ENCODE measurements at places on chromosomes 11 and 22.
A peak's percentile ranks its signal among the peaks of the same experiment; 100 is the strongest.

DNA sequence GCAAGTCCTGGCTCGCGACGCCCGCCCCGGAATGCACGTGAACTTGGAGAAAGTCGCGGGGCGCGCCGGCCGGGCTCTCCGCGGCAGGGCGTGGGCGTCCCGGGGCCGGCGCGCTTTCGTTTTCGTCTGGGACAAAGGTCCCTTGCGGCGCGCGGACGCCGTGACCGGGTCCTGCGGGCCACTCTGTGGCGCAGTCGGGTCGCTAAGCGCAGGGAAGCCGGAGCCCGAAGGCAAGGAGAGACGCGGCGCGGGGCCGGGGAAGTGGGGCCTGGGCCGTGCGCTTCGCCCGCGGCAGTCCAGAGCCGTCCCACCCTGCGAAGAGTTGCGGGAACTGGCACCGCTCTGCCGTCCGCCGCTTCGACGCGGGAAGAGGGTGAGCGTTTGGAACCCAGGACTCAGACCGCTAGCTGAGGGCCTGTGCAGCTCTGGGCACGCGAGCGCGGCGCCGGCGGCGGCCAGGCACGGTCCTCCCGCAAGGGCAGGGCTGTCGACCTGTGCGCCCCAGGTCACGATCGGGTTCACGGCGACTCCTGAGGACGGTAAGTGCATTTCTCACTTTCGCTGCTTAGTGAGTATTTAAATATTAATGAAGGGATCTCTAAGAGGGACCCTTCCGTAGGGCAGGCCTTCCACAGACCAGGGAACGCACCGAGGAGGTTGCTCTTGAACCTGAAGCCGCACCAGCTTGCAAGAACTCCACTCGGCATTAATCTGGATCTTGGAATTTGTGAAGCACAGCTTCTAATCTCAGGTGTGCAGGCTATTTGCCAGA lies 78.0 kb upstream of the PPARA start:
- no peak for DNase-seq
- peaks cover 57% of the 10 kb centered on the region for H3K4me1 ChIP-seq
- H3K27me3 ChIP-seq = no peaks in the 10 kb centered on the region
- peak overlapping the region; percentile 96 for H3K27ac ChIP-seq
- H3K36me3 ChIP-seq = no peaks in the 10 kb centered on the region

DNA sequence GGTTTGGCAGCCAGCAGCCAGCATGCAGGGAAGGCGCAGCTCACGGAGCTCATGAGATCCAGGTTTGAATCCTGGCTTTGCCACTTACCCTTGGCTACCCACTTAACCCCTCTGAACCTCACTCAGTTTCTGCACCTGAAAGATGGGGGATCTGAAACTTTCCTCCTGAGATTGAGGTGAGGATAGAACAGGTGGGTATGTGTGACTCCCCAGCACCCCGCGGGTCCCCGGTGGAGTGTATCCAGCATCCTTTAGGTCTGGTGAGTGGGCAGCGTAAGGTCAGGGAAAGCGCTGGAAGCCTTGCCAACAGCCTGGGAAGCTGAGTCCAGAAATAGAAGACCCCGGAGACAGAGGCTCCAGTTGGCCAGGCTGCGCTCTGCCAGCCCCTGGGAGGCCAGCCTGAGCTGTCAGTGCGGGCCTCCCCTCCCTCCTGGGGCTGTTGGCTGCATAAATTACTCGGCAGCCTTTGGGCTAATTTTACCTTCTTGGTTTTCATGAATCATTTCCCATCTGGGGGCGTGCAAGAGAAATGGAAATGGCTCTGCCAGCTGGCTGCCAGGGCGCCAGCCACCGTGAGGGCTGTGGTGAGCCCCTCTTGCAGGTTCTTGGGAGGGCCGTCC lies 17.6 kb downstream of the PRDM11 start:
- H3K4me1 ChIP-seq = peaks cover 64% of the 10 kb centered on the region
- H3K36me3 ChIP-seq = no peaks in the 10 kb centered on the region
- no peak overlapping the region for H3K4me3 ChIP-seq
- H3K27ac ChIP-seq = peak overlapping the region; percentile 79

- H3K4me1 ChIP-seq = peaks cover 24% of the 10 kb centered on the region
- peak overlapping the region; percentile 33 for H3K27ac ChIP-seq
- DNase-seq = no peak
- H3K4me3 ChIP-seq = peak overlapping the region; percentile 97
- no peaks in the 10 kb centered on the region for H3K36me3 ChIP-seq
These were observed 1.4 kb downstream of the SIK2 start for GRCh38 chr11:111603611-111604130.

- no peak overlapping the region for H3K27ac ChIP-seq
- no peaks in the 10 kb centered on the region for H3K27me3 ChIP-seq
- H3K36me3 ChIP-seq = no peaks in the 10 kb centered on the region
- no peaks in the 10 kb centered on the region for H3K4me1 ChIP-seq
- no peak overlapping the region for H3K4me3 ChIP-seq
These were observed 68.1 kb downstream of the MCHR1 start for GRCh38 chr22:40747361-40747760.

- no peaks in the 10 kb centered on the region for H3K27me3 ChIP-seq
- no peaks in the 10 kb centered on the region for H3K36me3 ChIP-seq
- no peak for DNase-seq
- H3K4me3 ChIP-seq = no peak overlapping the region
- H3K27ac ChIP-seq = no peak overlapping the region
- H3K4me1 ChIP-seq = peaks cover 5% of the 10 kb centered on the region
These were observed 140.5 kb downstream of the FCHSD2 start for GRCh38 chr11:73001615-73002014.

DNA sequence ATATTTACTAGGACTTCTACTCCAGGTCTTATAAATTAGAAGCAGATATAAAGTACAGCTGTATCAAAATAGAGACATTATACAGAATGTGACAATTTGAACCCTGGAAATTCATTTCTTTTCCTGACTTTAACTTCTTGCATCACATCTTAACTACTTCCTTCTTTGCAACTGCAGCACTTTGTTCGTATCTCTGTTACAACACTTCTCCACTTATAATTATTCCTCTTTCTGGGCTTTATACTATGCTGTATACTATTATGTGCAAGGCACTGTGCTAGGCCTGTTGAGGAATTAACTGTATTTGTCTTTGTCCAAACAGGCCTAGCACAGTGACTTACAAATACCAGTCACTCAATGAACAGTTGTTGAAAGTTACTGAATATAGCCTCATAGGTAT lies 1.8 kb upstream of the SLC36A4 start:
- no peaks in the 10 kb centered on the region for H3K4me1 ChIP-seq
- H3K27ac ChIP-seq = no peak overlapping the region
- H3K36me3 ChIP-seq = no peaks in the 10 kb centered on the region
- H3K27me3 ChIP-seq = no peaks in the 10 kb centered on the region
- DNase-seq = no peak
- H3K4me3 ChIP-seq = no peak overlapping the region

DNA sequence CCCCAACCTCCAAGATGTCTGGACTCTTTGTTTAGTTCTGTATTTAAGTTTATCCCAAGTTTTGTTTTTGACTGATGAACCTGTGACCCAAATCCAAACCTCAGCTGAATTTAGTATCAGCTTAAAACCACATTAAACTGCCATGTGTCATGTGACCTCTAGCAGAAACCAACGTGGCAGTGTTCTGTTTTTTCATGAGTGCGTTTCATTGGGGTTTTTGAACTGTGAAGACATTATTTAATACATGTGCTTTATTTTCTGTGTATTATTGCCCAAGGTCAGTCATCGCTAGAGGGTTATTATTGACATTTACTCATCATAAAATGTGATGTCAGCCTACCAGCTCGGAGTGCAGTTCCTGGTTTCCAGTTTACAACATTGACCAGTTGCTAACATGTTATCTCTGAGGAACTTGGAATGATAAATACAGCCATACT lies 1.8 kb downstream of the TLCD5 start:
- peaks cover 42% of the 10 kb centered on the region for H3K4me1 ChIP-seq
- no peak for DNase-seq
- H3K36me3 ChIP-seq = peaks cover 7% of the 10 kb centered on the region
- H3K4me3 ChIP-seq = peak overlapping the region; percentile 95

DNA sequence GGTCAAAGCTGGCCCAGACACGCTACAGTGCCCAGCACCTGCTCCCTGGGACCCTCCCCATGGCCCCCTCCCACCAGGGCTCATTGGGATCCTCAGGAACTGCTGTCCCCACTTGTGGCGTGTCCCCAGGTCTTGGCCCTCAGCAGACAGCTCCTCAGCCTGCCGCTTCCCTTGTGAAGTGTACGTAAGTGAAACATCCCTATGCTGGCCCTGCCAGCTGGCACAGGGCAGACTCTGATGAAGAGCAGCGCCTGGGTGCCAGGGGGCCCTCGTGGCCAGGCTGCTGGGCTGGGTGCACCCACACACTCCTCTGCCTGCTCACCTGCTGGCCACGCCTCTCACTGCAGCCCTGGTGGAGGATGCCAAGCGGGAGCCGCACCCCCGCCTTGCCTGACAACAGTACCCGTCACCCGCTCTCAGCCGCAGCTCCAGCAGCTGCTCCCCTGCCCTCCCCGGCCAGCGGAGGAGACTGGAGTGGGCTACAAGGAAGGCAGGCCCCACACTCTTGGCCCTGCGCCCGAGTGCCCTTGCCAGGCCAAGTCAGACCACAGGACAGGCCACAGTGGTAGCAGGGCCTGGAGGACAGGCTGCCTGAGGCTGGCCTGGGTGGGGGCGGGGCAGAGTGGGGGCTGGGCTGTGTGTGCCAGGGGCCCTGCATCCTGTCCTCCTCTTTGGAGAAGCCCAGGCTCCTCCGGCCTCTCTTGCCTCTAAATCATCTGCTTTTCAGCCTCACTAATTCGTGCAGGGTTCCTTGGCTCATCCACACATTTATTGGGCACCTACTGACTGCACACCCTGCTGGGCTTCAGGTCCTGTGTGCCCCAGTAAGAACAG lies 39.5 kb downstream of the IGF2 start:
- no peaks in the 10 kb centered on the region for H3K27me3 ChIP-seq
- H3K27ac ChIP-seq = no peak overlapping the region
- H3K36me3 ChIP-seq = no peaks in the 10 kb centered on the region
- H3K4me1 ChIP-seq = no peaks in the 10 kb centered on the region
- no peak for DNase-seq

DNA sequence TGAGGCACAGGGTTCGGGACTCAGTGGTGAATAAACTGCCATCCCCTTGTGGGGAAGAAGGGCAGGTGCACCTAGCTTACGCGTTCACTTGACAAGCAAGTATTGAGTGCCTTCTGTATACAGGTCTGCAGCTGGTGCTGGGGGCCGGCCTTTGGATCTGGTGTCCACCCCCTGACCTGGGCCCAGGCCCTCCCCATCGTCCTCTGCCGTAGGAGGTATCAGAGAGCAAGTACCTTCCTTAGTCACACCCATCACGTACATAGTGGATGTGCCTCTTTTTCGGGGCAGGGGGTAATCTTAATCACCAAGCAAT lies 53.3 kb downstream of the SMIM38 start:
- no peaks in the 10 kb centered on the region for H3K4me1 ChIP-seq
- H3K27ac ChIP-seq = no peak overlapping the region
- H3K36me3 ChIP-seq = no peaks in the 10 kb centered on the region
- no peak overlapping the region for H3K4me3 ChIP-seq

DNA sequence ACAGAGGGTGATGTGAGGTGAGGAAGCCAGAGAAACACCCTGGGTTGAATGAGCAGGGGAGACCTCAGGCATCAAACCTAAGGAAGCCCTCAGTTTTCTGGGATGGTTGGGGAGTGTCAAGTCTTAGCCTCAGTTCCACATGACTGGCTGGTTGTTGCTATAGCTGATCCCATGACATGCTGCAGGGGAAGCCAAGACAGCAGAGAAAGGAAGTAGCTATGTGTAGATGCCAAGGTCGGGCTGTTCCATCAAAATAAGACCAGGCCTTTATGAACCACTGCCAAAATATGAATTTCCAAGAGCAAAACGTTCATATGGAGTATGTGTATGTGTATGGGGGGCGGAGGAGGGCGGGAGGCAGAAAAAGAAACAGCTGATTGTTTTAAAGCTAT lies 11.6 kb downstream of the CD59 start:
- no peaks in the 10 kb centered on the region for H3K27me3 ChIP-seq
- no peak overlapping the region for H3K4me3 ChIP-seq
- DNase-seq = no peak
- peaks cover 44% of the 10 kb centered on the region for H3K4me1 ChIP-seq
- H3K36me3 ChIP-seq = peaks cover 4% of the 10 kb centered on the region

DNA sequence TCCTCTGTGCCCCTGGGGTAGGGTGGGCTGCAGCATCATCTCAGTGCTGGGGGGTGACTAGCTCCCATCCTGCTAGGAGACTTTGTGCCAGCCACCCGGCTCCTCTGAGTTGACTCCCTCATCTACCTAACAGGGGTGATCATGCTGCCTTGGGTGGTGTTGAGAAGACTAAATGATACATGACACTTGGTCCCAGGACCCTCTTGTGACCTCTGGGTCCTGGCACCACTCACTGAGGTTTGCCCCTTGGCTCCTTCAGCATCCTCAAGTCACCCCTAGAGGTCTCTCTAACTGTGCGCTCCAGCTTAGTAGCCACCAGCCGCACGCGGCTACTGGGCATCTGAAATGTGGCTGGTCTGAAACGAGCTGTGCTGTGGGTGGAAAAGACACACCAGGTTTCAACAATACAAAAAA lies 72.1 kb downstream of the LRRC32 start:
- H3K4me3 ChIP-seq = no peak overlapping the region
- H3K36me3 ChIP-seq = no peaks in the 10 kb centered on the region
- no peak for DNase-seq
- H3K27me3 ChIP-seq = no peaks in the 10 kb centered on the region
- H3K4me1 ChIP-seq = peaks cover 4% of the 10 kb centered on the region

- no peaks in the 10 kb centered on the region for H3K36me3 ChIP-seq
- DNase-seq = no peak
- H3K4me1 ChIP-seq = no peaks in the 10 kb centered on the region
These were observed 798.4 kb upstream of the TENM4 start for GRCh38 chr11:80239217-80239616.

DNA sequence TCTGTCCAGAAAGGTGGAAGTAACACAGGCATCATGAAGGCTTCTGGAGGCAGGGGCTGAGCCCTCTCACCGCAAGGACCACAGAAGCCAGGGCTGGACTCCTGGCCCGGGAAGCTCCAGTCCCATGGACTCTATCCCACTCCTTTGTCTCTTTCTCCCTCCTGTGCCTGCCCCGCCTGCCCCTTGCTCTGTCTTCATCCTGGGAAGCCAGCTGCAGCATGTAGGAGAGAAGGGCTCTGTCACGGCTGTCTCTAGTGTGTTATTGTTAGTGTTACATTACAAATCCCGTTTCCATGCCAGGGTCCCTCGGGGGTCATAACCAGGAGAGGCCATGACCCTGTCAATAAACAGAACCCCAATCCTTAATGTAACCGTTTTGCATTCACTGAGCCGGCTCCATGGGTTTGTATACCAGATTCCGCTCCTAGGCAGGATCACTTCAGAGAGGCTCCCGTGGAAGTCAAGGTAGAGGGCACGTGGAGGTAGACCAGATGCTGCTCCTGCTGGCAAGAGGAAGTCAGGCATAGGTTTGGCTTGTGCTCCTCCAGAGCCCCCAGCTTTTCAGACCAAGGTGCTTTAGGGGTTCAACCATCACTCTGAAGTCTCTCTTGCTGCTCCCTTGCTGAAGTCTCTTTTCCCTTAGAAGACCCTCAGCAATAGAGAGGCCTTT lies 293.2 kb downstream of the ETS1 start:
- H3K27ac ChIP-seq = peak overlapping the region; percentile 72
- H3K4me3 ChIP-seq = no peak overlapping the region
- no peaks in the 10 kb centered on the region for H3K36me3 ChIP-seq
- no peaks in the 10 kb centered on the region for H3K27me3 ChIP-seq

- no peaks in the 10 kb centered on the region for H3K36me3 ChIP-seq
- H3K27ac ChIP-seq = no peak overlapping the region
- H3K4me1 ChIP-seq = no peaks in the 10 kb centered on the region
- no peak for DNase-seq
These were observed 660.8 kb downstream of the TBC1D22A start for GRCh38 chr22:47423266-47423665.
